Activated CD8-positive, alpha-beta memory T cell treated with anti-CD3 and anti-CD28 coated beads, Interleukin-2, amount 50 U/mL, for 4 hours (primary cell): ENCODE measurements at places on chromosomes 3 and 15.

DNA sequence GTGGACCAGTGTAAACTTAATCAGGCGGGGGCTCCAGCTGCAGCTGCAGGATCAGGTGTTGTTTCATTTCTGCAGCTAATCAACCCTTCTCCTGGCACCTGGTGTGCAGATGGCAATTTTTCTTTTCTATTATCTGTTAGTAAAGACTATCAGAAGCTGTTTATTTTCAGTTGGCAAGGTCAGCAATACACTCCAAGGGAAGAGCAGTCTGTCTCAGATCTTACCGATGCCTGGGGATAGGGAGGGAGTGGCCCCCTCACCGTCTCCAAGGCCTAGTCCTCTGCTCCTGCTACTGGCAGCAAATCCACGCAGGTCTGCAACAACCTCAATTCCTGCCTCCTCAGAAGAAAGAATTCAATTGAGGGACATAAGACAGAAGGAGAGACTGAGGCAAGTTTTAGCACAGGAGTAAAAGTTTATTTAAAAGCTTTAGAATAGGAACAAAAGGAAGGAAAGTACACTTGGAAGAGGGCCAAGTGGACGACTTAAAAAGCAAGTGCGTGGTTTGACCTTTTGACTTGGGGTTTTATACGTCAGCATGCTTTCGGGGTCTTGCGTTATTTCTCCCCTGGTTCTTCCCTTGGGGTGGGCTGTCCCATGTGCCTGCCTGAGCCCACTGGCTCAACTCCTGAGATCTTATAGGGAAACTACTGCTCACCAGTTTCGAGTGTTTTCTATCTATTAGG is 9.2 kb downstream of the CCRL2 start:
- no peak for DNase-seq

GRCh38 chr15:22963641-22964040 is 16.5 kb downstream of the CYFIP1 start:
- DNase-seq, result no peak

GRCh38 chr15:59688423-59688781 is 718 bp downstream of the BNIP2 start:
- DNase-seq, result no peak

GRCh38 chr15:53811530-53811929 is 52.1 kb upstream of the WDR72 start:
- DNase-seq, result no peak

- DNase-seq, result no peak
Observed at GRCh38 chr15:40240619-40241221, 1.9 kb downstream of the PAK6 start.

- no peak for DNase-seq
Observed at GRCh38 chr3:159839561-159840379, 148.9 kb upstream of the IL12A start.

DNA sequence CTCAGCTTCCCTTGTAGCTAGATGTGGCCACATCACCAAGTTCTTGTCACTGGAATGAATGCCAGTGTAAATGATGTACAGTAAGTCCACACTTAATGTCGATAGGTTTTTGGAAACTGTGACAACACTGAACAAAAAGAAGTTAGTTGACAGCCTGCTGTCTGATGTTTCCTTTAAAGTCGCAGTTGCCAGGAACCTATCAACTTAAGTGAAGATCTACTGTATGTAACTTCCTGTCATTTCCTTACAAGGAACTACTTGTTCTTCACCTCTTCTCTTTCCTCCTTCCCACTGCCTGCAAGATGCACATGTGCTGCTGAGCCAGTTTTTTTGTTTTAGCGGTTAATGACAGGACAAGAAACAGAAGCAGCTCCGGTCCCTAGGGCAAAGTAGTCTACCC is 44.6 kb downstream of the HDGFL3 start:
- no peak for DNase-seq

GRCh38 chr3:23073724-23074305 is 129.3 kb upstream of the UBE2E2 start:
- DNase-seq, result no peak

DNA sequence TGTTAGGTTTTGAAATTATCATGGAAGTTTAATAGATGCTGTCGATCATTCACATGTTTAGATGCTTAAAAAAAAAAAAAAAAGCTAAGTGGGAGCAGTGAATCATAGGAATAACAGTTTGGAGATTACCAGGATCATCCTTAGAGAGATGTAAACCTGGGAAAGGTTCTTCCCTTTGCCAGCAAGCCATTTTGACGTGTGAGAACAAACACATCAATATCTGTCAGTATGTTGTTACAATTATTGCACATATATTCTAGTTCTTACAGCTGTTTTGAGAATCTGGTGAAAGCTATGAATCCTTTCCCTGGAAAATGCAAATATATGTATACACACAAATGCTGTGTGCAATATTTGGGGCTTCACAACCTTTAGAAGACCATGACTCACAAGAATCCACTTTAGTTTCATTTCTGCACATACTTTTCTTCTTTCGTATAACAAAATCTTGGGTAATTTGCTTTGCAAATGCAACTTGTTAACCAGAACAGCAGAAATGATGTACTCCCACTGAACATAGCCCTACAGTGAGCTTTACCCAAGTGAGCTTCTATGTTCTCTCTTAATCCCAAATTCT is 12.0 kb downstream of the NFKBIZ start:
- no peak for DNase-seq

GRCh38 chr3:10651506-10651905 is 146.1 kb upstream of the ATP2B2 start:
- DNase-seq, result no peak

- DNase-seq, result no peak
Observed at GRCh38 chr15:96320107-96320506, 10.4 kb upstream of the NR2F2 start.

GRCh38 chr3:150917951-150918350 is 12.7 kb upstream of the MINDY4B start:
- DNase-seq, result no peak

DNA sequence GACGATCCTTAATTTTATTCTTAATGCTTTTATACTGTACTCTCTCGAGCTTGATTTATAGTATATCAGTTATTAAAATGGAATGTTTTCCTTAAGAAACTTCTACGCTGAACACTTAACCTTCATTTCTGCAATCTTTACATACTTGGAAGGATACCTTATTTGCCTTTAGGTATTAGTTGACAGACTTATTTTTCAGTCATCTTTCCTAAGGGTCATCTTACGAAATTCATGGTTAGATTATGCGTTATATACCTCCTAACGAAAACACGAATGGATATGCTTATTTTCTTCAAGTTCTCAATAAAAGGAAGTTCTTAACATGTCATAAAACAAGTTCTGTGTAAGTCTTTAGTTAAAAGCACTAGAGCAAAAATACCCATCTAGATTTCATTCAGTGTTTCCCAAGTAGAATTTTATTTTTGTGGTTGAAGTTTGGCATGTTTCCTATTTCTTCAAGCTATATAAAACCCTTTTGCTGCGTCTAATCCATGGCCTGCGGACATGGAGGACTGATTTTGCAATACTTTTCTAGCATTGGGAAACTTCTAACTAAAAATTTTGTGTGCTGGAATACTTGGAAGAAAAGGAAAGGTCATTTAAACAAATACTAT is 231.3 kb downstream of the TP63 start:
- no peak for DNase-seq

DNA sequence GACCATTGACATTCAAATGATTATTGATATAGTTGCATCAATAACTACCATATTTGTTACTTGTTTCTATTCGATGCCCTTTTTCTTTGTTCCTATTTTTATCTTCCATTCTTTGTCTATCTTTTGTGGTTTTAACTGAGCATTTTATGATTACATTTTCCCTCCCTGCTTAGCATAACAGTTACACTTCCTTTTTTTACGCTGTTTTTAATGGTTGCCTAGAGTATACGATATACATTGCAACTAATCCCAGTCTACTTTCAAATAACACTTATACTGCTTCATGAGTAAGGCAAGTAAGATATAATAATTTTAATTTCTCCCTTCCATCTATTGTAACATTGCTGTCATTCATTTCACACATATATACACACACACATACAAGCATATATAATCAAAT is 26.3 kb downstream of the COL6A6 start:
- DNase-seq, result no peak

GRCh38 chr3:56019490-56020146 is 448.6 kb downstream of the ERC2 start:
- DNase-seq, result no peak

DNA sequence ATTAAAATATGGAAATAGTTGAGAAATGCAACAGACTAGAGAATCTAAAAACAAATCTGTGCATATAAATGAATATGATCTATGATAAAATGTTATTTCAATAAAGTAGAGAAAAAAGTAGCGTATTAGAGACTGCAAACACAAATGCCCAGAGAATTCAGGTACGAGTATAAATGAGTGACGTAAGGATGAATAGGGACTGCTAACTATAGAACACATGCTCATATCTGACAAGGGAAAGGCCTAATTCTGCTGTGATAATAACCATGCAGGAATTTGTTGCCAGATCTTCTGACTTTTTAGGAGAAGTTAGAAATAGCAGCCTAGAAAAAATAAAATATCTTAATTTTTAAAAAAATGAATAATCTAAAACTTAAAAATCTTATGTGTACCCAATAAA is 73.1 kb downstream of the ESYT3 start:
- no peak for DNase-seq

GRCh38 chr3:196600359-196600758 is 31.9 kb downstream of the FBXO45 start:
- DNase-seq, result no peak
